CD4-positive, alpha-beta T cell treated with Interleukin-21 for 1 hour (primary cell): ENCODE measurements at places on chromosomes 12 and 14.

DNA sequence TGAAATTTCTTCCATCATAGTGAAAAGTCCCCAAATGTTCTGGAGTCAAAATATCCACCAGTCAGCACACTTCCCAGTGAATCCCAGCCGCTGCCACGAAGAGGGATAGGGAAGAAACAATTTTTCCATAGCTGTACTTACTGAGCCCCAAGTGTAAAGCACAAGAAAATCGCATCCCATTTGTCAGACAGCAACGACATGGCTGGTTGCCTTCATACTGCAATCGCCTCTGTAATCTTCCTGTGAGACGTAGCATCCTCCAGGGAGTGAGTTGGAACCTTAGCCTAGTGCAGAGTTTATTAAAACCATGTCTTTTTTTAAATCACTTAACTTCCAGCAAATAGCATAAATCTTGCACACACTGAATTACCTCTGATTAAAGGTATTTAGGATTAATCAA, 56.8 kb downstream of the GNG2 start:
- no peak for DNase-seq

DNA sequence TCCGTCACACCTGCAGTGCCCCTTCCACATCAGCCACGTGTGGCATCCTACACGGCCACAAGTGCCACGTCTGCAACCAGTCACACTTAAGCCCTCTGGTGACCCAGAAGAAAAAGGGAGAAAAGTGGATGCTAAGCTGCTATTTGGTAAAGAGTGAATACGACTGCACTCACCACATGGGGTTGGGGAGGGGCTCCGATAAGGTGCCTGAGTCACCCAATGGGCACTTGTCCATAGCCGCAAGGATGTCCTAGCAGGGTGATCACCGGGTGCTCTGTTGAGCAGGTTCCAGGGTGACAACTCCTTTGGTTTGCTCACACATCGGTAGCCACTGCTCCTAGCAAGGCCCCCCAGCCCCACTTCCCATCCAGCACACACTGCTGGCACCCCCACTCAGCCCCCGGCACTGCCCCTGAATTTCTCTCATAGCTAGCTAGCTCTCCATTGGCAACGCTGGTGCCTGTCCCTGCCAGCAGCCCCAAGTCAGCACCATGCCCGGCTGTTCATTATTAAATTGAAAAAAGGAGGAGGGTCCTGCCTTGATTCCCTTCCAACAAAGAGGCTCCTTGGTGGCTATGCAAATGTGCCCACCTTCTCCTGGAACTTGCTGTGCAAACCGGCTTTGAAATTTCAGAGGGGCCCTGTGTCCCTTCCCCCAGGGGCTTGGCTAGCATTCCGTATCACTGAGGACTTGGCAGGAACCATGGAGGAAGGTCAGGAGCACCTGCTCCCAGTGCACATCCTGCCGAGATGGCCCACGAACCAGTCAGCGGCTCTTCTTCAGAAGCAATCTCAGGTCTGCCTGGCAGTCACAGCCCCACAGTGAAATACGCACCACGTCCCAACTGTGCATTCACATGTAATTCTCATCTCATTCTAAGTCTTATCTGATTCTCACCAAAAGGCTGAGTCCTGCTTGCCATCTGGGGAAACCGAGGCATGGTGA, 227.7 kb upstream of the DIO3 start:
- DNase-seq = no peak

DNA sequence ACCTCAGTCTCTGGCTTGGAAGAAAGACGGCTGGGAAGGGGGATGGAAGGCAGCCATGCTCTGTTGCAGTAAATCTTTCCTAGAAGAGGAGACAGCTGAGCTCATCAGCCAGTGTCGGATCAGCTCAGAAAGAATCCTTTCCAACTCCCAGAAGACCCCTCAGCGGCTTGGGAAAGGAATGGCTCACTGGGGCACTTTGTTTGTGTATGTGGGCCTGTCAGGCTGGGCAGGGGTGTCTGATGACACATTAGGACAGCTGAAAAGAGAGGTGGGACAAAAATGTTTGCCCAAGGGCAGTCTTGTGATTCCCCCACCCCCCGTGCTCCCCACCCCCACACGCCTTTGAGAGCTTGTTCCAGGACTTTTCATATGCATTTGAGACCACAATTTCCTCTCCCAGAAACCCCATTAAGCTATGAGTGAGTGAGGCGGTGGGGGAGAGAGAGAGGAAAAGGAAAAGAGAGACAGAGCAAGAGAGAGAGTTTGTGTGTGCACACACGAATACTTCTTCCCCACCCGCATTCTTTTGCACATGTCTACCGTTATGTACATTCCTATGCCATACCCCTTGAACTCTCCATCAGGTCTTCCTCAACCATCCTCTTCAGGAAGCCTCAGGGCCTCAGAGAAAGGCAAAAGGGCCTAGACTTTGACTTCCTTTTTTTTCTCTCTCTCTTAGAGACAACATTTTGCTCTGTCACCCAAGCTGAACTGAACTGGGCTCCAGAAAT, 198.9 kb downstream of the ZFP36L1 start:
- DNase-seq = no peak

GRCh38 chr12:104896146-104896545, 61.9 kb downstream of the SLC41A2 start:
- no peak for DNase-seq

GRCh38 chr12:88522961-88523360, 57.3 kb downstream of the KITLG start:
- DNase-seq = no peak

GRCh38 chr12:14767617-14768016, 35.7 kb downstream of the WBP11 start:
- DNase-seq = no peak

DNA sequence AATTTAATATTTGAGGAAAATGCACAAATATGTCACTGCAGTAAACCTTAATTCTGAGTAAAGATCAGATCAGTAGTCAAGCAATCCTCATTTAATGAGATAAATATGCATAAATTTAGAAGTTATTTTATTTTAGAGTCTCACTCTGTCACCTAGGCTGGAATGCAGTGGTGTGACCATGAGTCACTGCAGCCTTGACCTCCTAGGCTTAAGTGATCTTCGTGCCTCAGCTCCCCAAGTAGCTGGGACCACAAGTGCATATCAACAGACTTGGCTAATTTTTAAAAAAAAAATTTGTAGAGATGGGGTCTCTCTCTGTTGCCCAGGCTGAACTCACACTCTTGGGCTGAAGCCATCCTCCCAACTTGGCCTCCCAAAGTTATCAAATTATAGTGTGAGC, 41.3 kb downstream of the LMO3 start:
- no peak for DNase-seq

- DNase-seq = no peak
Measured at GRCh38 chr14:103731481-103731880, 15.9 kb downstream of the ZFYVE21 start.

DNA sequence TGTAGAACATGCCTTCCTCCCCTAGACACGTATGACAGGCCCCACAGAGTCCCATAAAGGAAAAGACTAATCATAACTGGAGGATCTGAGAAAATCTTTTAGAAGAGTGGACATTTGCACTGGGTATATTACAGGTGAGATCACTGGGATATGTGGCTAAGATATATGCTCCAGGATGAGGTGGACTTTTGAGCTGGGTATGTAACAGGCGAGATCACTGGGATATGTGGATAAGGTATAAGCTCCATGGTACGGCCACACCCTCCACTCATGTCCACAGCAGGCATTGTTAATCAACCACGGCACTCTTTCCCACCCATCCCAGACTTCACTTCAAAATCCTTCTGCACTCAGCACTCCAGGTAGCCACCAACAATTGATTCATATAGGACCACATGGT, 34.1 kb downstream of the CLMN start:
- DNase-seq = no peak

DNA sequence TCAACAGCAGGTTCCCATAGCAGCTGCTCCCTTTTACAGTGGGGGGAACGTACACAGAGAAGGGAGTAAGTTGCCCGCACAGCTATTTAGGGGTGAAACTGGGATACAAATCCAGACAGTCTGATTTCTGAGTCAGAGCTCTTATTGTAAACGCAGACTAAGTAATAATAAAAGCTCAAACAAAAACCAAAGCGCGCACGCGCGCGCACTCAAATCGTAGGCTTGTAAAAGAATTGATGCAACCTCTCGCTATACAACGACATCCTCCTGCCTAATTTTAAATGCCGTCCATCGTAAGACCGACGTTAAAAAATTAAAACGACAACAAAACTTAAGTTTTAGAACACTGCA, 747 bp upstream of the DACT1 start:
- no peak for DNase-seq

GRCh38 chr14:97554597-97554996, 757.4 kb downstream of the VRK1 start:
- DNase-seq = no peak

DNA sequence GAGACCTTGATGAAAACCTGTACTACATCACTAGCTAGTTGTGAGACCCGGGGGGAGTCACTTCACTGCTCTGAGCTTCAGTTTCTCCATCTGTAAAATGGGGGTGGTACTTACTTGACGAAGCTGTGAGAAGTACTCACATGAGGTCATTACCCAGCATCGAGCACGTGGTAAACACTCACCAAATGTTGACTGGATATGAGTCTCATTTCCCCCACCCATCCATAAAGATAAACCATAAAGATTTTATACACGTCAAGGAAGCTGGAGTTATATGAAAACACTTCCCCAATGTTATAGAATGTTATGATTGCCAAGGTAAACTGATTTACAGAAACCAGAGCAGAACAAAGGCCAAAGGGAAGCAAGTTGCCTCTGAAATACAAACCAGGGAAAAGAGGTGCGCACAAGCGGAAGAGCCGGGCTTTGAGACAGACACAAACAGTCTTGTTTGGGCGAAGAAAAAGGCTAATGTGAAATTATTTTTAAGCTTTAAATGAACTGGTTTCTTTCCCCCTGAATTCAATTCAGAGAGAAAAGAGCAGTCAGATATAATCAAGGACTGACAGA, 536.8 kb downstream of the MED13L start:
- no peak for DNase-seq

DNA sequence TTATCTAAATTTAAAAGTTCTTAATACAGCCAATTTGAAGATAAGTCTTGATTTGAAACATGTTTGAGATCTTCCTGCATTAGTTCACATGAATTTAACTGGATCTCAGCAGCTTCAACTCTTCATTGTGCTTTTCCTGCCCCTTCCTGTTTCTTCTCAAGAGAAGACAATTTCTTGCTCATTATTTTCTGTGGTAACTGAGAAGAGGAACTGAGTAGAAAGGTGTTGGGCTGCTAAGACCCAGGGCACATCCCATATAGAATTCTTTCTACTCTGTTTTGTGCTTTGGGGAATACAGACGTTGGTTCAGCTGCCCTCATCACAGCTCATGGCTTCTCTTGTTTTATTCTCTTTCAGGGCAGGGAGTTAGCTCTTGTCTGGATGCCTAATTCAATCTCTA, 110.2 kb downstream of the SNAPC1 start:
- DNase-seq = no peak

DNA sequence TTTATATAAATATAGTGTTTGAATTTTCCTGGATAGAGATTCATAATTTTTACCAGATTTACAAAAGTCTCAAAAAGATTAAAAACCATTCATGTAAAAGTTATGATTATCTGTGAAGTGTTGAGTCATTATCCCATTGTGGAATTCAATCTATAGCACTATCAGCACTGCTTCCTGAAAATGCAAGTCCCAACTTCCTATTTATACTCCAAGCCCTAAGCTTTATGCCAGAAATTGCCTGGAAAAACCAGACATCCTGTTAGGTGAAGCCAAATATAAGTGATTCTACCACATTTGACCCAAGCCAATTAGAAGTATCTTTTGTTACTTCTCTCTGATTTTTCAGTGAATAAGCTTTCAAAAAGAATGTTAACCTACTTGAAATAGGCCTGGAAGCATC, 129.1 kb downstream of the GPR135 start:
- DNase-seq = no peak

DNA sequence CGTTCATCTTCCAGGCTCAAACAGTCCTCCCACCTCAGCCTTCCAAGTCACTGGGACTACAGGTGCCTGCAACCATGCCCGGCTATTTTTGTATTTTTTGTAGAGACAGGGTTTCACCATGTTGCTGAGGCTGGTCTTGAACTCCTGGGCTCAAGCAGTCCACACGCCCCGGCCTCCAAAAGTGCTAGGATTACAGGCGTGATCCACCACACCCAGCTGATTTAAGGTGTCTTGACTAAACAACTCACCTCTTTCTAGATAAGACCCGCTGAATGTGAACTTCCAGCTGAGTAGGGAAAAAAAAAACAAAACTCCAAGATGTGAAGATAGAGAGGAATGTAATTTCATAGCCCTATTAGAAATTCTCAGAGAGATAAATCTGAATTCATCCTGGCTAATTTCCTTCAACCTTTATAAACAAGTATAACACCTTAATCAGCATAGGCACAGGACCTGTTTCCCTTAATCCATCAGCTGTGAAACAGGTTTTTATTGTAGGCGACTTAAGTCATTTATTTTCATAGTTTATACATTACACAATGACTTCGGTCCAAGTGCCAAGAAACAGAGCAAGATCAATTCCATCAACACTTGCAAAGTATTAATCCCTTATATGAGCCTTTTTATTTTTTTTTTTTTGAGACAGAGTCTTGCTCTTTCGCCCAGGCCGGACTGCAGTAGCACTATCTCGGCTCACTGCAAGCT, 51.5 kb downstream of the HCAR2 start:
- no peak for DNase-seq

- DNase-seq = peak; percentile 28
Measured at GRCh38 chr12:11769723-11770514, 120.4 kb downstream of the ETV6 start.

DNA sequence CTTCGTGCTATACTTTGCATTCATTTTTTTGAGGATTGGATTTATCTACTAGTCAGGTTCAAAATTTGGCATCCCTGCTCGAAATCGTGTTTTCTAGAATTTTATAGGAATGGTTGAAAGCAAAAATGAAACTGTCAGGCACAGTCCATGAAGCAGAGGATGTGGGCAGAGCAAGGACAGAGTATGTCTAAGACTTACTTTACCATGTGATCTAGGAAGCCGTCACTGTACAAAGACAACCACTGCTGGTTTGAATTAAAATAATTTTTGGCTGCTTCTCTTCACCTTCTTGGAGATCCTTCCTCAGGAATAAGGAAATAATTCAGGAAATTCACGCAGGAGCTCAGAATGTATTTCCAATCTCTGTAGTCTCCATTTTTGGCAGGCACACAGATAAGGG, 31.6 kb upstream of the SGPP1 start:
- DNase-seq = peak; percentile 51

- no peak for DNase-seq
Measured at GRCh38 chr12:40238266-40238902, 13.6 kb downstream of the LRRK2 start.

- peak; percentile 85 for DNase-seq
Measured at GRCh38 chr12:56189918-56190694, 823 bp upstream of the SMARCC2 start.

GRCh38 chr14:41608681-41609390, 2.2 kb downstream of the LRFN5 start:
- no peak for DNase-seq

DNA sequence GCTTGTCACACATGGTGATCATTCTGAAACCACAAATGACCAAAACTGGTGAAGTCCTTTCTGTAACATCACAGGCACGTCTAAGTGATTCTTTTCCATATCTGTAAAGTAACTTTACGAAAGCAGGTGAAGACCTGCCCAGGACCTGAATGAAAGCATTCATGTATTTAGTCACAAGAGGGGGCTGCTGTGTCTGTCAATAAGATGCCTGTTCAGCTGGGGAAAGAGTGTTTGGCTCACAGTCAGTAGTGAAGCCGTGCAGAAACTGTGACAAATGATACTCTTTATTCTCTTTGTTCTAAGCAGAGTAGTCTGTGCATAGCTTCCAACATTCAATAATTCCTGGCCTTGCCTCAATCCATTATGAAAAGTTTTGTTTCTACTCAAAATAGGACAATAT, 373.5 kb upstream of the OR4E1 start:
- peak; percentile 68 for DNase-seq

- DNase-seq = no peak
Measured at GRCh38 chr12:52380271-52380694, 5.2 kb downstream of the KRT84 start.
